ENCODE measurements at places on chromosomes 7 and 10. TPM values are rescaled to one million over a fixed set of nuclear protein-coding genes. Genes with fewer than 3 reads are reported as not detected.

DNA sequence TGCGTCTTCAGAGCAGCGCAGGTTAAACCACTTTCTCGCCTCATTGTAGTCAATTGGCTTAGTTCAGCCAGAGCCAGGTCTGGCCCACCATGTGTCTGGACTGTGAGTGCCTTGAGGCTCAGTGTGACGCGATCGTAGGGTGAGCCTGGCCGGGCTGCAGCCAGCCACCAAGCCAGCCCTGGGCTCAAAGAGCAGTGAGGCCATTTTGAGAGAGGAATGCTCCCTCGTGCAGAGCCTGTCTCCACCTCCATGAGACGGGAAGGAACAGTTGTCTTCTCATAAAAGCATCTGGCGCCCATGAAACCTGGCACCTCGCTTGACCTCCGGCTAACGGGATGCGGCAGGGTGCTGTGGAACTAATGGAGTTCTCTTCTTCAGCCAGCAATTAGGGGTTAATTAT is 34.5 kb downstream of the LHPP start:
- no peak for DNase-seq

- DNase-seq: no peak
Measured at GRCh38 chr7:55019191-55019690, 424 bp downstream of the EGFR start.

DNA sequence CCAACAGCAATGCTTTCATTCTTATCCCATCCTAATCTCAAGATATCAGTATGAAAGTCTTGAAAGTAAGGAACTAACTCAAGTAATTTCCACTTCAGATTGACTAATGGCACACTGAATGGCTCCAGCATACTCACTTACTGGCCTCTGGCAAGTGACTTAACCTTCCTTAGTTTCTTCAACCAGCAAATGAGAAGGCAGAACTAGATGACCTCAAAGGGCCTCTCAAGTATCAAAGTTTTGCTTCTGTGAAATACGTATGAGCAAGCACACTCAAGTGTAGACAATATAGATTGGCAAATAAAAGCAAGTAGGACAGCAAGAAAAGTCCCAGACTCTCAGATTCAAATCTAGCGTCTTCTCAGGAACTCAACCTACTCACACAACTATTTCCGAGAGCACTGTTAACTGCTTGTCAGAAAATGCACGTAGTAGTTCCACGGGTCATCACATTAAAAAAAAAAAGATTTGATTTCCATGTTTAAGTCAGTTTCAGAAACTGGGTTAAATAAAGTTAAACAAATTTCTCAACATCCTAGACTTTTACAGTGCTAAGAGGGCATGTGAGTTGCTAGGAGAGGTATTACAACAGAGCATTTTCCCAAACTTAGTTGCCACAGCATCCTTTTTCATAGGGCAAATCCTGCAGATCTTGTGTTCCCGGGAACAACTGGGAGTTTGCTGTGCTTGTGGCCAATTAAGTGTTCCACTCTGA is 276.9 kb upstream of the KLF14 start:
- peak; percentile 65 for DNase-seq

- DNase-seq: peak; percentile 80
Measured at GRCh38 chr7:48280100-48280499, 108.8 kb downstream of the ABCA13 start.

The VGF gene
- total RNA-seq: not detected

- no peak for DNase-seq
Measured at GRCh38 chr7:21077602-21078001, 290.9 kb upstream of the SP8 start.

The GBX1 gene
- not detected for total RNA-seq

The MOGAT3 gene
- not detected for total RNA-seq

DNA sequence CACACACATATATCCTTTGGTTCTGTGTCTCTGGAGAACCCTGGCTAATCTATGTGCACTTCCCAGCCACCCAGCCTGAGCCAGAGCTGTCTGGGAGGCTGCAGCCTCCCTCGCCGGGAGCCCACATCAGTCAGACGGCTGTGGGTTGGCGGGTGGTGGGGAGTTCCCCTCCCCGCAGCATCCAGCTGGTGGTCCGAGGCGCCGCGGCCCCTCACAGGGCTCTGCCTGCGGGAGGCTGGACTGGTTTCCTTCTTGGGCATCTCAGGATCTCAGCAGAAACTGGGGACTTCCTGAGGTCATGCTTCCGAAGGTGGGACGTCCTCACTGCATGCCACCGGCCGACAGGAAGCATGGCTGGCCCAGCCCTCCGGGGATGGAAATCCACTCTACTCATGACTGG is 22.0 kb upstream of the PSMG3 start:
- no peak for DNase-seq

DNA sequence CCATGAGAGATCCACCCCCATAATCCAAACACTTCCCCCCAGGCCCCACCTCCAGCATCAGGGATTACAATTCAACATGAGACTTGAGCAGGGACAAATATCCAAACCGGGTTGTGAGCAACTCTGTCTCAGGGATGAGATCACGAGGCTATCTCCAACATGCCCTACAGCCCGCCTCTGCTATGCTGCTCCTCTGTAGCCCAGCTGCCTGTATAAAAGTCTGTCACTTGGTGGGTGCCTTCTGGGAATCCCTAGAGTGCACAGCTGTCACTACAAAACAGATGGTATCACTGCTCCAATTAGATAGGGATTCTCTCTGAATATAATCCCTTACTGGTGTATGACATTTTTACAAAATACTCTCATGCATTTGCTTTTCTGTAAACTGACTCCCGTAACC is 114.9 kb upstream of the NANOS1 start:
- no peak for DNase-seq

- no peak for DNase-seq
Measured at GRCh38 chr10:52472406-52473146, 158.5 kb downstream of the DKK1 start.

GRCh38 chr7:23742051-23742450 is 32.0 kb downstream of the STK31 start:
- no peak for DNase-seq

DNA sequence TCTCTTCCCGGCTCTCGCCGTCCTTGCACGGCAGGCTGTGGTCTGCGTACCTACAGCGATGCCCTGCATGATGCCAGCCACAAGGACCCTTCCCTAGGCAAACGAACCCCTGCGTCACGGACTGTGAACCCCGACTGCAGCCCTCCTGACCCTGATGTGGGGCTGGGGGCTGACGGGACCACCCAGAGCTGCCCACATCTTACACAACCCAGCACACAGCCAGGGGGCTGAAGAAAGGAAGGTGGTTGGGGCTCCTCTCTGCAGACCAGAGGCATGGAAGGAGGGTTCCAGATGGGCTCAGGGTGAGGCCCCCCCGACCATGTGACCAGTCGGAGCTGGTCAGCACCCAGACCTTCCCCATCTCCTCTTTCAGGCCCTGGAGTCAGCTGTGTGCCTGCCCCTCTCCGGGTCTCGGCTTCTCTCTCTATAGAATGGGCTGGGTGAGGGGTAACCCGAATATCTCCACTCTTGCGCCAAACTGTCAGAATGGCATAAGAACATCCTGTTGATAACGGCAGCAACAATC is 41.4 kb downstream of the EBF3 start:
- DNase-seq: no peak

DNA sequence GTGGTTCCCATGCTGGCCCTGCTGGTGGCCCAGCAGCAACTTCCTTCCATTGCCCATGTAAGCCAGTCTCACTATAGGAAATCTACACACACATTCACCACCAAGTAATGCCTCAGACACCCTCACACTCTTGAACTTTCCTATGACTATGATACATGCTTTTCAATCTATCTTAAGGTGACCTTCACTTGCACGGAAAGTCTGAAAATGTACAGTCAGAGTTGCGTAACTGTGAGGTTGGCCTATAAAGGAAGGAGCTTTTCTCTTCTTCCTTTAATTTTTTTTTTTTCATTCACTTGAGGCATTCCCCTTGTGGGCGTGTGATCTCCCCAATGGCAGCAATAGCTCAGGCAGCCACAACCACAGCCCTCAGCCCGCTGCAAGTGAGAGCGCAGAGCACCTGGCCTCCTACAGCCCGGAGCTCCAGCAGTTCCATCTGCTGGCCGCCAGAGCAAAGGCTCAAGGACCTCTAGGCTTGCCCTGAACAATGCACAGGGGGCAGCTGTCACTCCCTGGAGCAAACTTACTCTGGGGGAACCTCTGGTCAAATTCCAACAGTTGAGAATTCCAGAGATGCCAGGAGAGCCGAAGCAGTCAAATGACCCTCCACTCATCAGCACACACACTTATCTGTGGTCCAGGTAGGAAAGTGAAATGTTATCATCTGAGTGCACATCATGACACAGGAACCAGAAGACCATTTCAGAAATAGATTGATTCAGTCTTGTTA is 123.1 kb upstream of the ADO start:
- no peak for DNase-seq

The LIPM gene
- 0.82 TPM for total RNA-seq

DNA sequence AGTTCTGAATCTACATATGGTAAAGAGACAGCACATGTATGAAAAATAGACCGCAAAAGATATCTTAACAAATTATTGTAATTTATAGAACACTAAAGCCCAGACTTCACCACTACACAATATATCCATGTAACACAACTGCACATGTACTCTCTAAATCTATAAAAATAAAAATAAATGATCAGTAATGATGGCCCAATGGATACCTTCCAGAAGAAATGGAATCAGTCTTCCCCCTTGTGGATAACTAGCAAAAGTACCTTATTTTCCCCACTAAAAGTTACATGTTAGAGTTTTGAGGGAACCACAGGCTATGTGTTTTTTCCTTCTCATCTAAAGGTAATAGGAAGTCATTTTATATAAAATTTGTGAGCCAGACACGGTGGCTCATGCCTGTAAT is 25.7 kb downstream of the C7orf25 start:
- peak; percentile 31 for DNase-seq

The TCTN3 gene
- 38.3 TPM for total RNA-seq

DNA sequence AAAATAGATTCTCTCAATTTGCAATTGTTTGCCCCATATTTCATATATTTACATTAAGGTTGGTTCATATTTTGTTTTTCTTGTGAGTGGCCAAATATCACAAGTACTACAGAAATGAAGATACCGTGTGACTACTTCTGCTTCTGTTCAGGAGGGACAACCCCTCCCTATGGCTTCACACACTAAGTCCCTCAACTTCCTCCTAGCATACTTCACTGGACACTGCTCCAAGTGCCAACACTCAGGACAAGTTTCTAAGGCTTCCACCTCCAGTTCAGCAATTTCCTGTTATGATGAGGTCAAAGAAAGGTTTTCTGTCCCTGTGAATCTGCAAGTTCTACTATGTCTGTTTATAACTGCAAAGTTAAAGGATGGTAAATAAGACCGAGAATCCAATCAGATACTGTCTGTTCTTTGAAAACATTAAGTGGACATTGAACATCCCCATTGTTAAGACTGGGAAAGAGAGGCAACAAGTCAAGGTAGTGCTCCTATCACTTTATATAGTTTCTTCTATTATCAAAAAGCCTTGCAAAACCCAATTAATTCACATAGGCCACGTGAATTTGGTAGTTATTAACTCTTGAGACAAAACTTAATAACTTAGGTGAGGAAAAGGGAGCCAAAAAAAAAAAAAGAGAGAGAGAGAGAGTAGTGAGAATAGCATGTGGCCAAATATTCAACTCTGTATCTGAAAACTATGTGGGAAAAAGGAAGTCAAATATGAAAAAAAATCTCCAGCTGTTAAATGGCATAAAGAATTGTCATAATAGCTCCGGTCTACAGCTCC is 81.3 kb upstream of the DKK1 start:
- no peak for DNase-seq

DNA sequence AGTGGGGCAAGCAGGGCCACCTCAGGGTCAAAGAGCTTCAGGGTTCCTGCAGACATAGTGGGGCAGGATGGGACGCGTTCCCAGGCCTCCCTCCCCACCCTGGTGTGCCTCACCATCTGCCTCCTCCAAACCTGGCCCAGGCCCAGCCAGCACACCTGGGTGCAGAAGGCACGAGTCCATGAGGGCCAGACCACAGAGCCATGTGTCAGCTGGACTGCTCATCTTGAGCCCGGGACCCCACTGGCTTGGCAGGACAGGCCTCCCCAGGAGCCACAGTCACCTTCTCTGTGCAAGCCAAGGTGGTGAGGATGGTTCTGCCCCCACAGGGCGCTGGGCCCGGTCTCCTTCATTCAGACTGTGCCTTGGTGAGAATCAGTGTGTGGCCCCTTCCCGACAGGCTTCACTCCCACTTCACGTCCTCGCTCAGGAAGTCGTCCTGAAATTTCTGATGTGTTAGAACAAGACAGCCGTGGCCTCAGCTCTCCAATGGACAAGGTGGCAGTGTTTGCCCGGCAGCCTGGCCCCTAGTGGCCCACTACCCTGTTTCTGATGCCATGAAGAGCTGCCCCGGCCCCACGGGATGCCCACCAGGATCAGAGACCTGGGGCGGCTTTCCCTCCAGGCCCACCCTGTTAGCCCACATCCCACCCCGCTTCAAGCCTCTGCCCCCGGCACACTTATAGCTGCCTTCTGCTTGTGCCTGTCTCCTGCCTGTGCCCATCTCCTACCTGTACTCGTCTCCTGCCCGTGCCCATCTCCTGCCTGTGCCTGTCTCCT is 59.6 kb upstream of the EBF3 start:
- DNase-seq: no peak

The NPFFR1 gene
- not detected for total RNA-seq

DNA sequence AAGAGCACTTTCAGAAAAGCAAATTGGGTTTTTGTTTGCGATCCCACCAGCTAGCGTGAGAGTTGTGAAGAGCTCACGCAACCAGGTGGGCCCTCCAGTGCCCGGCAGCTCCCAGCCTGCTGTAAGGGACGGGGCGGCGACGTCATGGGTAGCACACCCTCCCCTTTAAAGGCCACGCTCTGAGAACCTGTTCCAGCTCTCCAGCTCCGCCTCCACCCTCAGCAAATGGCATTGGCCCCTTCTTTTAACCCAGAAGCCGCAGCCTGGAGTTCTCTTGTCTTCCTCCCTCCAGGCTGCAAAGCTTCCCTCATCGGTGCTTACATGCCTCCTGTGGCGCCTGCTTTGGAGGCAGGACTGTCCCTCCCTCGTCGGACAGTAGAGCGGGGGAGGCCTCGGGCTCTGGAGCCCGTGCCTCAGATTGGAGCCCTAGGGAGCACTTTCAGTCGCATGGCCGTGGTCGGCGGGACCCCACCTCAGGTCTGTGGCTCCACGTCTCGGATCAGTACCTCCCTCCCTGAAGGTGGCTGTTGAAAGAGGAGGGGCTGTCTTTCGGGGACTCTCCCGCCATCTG is 32.9 kb downstream of the WIPI2 start:
- DNase-seq: no peak

DNA sequence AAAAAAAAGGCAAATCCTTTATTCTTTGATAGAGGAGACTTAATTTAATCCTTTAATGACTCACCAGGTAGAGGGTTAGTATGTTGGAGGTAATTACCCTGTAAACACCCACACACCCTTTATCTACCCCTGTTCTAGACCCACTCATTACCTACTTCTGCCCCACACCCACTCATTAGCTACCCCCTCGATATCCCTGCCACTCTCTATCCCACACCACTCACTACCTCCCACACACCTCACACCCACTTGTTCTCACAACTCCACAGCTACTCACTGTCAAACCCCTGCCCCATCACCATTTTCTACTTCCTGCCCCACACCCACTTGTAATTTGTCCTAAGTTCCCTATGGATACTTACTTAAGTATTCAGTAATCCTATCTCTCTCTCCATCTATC is 49.7 kb downstream of the SEC61G start:
- no peak for DNase-seq
